Trophoblast cell (in vitro differentiated cells and primary cell): ENCODE measurements at places on chromosomes 7 and 10.

DNA sequence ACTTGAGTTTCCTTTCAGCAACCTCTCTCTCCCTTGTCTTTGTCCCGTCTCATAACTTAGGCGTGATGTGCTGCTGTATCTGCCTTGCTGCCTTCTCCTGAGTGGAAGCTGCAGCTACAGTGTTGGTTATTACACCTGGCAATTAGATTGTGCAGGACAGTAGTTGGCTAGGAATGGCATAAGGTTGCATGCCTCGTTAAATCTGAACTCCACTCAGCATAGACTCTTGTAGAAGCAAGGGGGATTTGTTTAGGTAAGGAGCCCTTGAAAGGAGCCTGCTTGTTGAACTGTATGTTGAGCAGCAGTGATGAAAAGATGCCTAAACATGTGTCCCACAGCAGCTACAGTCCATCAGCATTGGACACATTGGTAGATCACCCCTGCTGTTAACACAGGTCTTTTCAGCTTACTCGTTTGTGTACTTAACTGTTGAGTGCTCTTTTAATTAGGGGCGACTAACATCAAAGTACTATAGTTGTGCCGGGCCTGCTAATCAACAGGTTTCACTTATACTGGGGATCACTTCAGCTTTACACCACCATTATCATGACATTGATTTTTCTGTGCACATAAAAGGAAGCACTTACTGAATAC, 225.0 kb downstream of the AUTS2 start:
- H3K27me3 ChIP-seq: no peaks in the 10 kb centered on the region
- H3K27ac ChIP-seq: no peak overlapping the region
- no peak for DNase-seq
- no peaks in the 10 kb centered on the region for H3K4me1 ChIP-seq
- no peak overlapping the region for H3K4me3 ChIP-seq
- H3K36me3 ChIP-seq: no peaks in the 10 kb centered on the region

- no peak overlapping the region for H3K4me3 ChIP-seq
- no peak overlapping the region for H3K27ac ChIP-seq
Observed at GRCh38 chr10:132807621-132808049, 21.7 kb upstream of the NKX6-2 start.

- H3K4me1 ChIP-seq: no peaks in the 10 kb centered on the region
- no peak overlapping the region for H3K27ac ChIP-seq
- H3K36me3 ChIP-seq: no peaks in the 10 kb centered on the region
- H3K27me3 ChIP-seq: no peaks in the 10 kb centered on the region
- H3K4me3 ChIP-seq: no peak overlapping the region
- DNase-seq: no peak
Observed at GRCh38 chr10:35986756-35987502, 344.8 kb upstream of the FZD8 start.

DNA sequence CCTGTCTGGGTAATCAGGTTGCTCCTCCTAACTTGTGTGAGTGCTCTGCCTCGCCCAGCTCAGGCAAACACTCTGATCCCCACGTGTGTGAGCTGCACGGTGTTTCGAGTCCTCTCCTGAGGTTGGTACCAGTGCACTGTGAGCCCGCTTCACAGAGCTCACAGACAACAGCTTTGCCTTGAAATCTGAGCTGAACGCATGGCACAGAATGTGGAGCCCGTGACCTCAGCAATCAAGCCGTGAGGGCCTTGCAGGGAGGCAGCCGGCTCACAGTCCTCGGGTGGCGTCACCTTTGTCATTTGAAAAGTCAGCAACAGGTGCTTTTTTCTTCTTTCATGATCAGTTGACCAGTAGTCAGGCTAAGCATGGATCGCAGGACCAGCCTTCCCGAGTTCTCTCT, 60.2 kb upstream of the ADGRA1 start:
- H3K27me3 ChIP-seq: no peaks in the 10 kb centered on the region
- no peak for DNase-seq
- no peaks in the 10 kb centered on the region for H3K36me3 ChIP-seq
- H3K27ac ChIP-seq: no peak overlapping the region

- H3K27ac ChIP-seq: no peak overlapping the region
- H3K36me3 ChIP-seq: peaks cover 39% of the 10 kb centered on the region
- H3K4me1 ChIP-seq: no peaks in the 10 kb centered on the region
- no peak overlapping the region for H3K4me3 ChIP-seq
- no peaks in the 10 kb centered on the region for H3K27me3 ChIP-seq
Observed at GRCh38 chr10:69392481-69393000, 24.2 kb downstream of the TACR2 start.
